ENCODE measurements at places on chromosomes 13 and 19.

GRCh38 chr19:17821190-17821589, at the start of gene INSL3:
Gene INSL3 (minus strand): TSS chr19:17821519. CDS start chr19:17821506, 13 bp downstream.
- no peak for DNase-seq

GRCh38 chr19:36081385-36081784, 26.7 kb downstream of the WDR62 start:
- DNase-seq: no peak

GRCh38 chr19:901216-902092, 8.2 kb downstream of the RNU6-9 start:
- no peak for DNase-seq

DNA sequence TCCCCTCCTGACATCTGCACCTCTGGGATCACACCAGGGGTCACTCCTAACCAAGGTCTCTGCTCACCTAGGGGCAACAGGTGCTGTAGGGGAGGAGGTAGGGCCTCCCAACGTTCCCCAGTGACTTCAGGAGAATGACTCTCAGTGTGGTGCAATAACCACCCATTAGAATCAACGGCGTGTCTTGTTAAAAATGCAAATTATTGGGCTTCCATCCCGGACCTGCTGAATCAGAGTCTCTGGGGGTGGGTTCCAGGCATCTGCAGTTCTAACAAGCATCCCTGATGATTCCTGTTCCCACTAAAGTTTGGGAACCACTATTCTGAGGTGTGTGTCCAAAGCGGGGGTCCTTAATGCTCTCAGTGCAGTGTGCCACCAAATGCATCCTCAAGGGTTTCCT, 84.6 kb downstream of the CRYL1 start:
- DNase-seq: no peak

Data from HS-5 (cell line).